ENCODE measurements at places on chromosomes 7 and 10. TPM values are rescaled to one million over a fixed set of nuclear protein-coding genes. Genes with fewer than 3 reads are reported as not detected.

GRCh38 chr10:79435271-79436065 is 10.0 kb downstream of the ZCCHC24 start:
- H3K4me1 ChIP-seq = no peaks in the 10 kb centered on the region
- no peaks in the 10 kb centered on the region for H3K36me3 ChIP-seq
- H3K27me3 ChIP-seq = no peaks in the 10 kb centered on the region

DNA sequence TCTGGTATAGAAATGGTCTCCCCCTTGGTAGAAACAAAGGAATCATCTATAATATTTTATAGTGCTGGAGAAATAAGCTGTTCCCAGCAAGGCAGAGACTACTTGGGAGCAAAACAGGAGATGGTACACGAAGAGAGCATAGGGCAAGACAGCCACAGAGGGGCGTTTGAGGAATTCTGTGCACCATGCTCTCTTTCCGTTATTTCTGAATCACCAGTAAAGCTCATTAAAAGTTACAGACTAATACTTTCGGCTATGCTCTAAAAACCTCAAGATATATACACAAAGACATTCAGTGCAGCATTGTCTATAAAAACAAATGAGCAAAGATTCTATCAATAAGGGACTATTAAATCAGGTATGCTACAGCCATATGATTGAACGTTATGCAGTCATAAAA is 68.5 kb upstream of the FHIP2A start:
- H3K36me3 ChIP-seq = no peaks in the 10 kb centered on the region
- no peaks in the 10 kb centered on the region for H3K27me3 ChIP-seq
- H3K4me1 ChIP-seq = no peaks in the 10 kb centered on the region
- no peak overlapping the region for H3K4me3 ChIP-seq
- H3K27ac ChIP-seq = no peak overlapping the region
- DNase-seq = no peak

Gene PRR15
- 15.1 TPM for total RNA-seq

Gene CALCR
- total RNA-seq = 0.44 TPM

GRCh38 chr7:69169386-69169785 is 428.9 kb upstream of the AUTS2 start:
- H3K27ac ChIP-seq = no peak overlapping the region
- H3K4me1 ChIP-seq = no peaks in the 10 kb centered on the region
- H3K4me3 ChIP-seq = no peak overlapping the region
- H3K27me3 ChIP-seq = no peaks in the 10 kb centered on the region
- DNase-seq = no peak
- no peaks in the 10 kb centered on the region for H3K36me3 ChIP-seq

Gene HOXA2
- total RNA-seq = not detected

Gene HSPA12A
- total RNA-seq = 3.2 TPM

Gene CLRN3
- total RNA-seq = not detected

DNA sequence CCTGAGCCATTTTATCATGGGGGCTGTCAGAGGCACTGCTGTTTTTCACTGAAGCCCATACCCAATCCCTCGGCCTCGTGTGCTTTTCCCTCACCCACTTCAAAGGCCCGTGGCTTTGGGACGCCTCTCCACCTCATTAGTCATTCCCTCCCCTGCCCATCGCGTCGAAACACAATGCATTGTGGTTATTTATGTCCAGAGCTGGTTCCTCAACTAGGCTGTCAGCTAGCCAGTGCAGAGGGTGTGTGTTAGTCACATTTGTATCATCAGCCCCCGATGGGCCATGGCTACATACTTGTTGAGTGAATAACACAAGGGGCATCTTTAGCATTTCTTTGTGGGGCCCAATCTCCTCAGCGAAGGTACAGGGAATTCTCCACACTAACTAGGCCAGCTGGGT is 3.8 kb upstream of the CRCP start:
- no peak overlapping the region for H3K27ac ChIP-seq
- no peak for DNase-seq
- no peak overlapping the region for H3K4me3 ChIP-seq
- H3K36me3 ChIP-seq = no peaks in the 10 kb centered on the region
- H3K27me3 ChIP-seq = no peaks in the 10 kb centered on the region

- peaks cover 8% of the 10 kb centered on the region for H3K36me3 ChIP-seq
- H3K27me3 ChIP-seq = no peaks in the 10 kb centered on the region
- no peak overlapping the region for H3K4me3 ChIP-seq
- H3K27ac ChIP-seq = no peak overlapping the region
- DNase-seq = no peak
Measured at GRCh38 chr10:102468683-102469082, 17.3 kb upstream of the C10orf95 start.

- H3K4me3 ChIP-seq = no peak overlapping the region
- H3K4me1 ChIP-seq = peaks cover 5% of the 10 kb centered on the region
- DNase-seq = no peak
- no peaks in the 10 kb centered on the region for H3K27me3 ChIP-seq
- no peaks in the 10 kb centered on the region for H3K36me3 ChIP-seq
Measured at GRCh38 chr7:129368389-129368986, 65.7 kb upstream of the STRIP2 start.

- peaks cover under 1% of the 10 kb centered on the region for H3K4me1 ChIP-seq
- H3K4me3 ChIP-seq = no peak overlapping the region
- DNase-seq = no peak
- no peaks in the 10 kb centered on the region for H3K36me3 ChIP-seq
Measured at GRCh38 chr7:55071411-55072175, 52.8 kb downstream of the EGFR start.

Gene R3HCC1L
- 15.5 TPM for total RNA-seq

- H3K36me3 ChIP-seq = no peaks in the 10 kb centered on the region
- no peak overlapping the region for H3K4me3 ChIP-seq
- no peaks in the 10 kb centered on the region for H3K27me3 ChIP-seq
- H3K27ac ChIP-seq = no peak overlapping the region
- H3K4me1 ChIP-seq = peaks cover 3% of the 10 kb centered on the region
- peak; percentile 76 for DNase-seq
Measured at GRCh38 chr7:76512941-76513816, 2.8 kb downstream of the UPK3B start.
